ENCODE measurements at places on chromosomes 5 and 9.

- DNase-seq: no peak
These were observed 266.8 kb downstream of the ARHGEF28 start for GRCh38 chr5:73892806-73893205.

DNA sequence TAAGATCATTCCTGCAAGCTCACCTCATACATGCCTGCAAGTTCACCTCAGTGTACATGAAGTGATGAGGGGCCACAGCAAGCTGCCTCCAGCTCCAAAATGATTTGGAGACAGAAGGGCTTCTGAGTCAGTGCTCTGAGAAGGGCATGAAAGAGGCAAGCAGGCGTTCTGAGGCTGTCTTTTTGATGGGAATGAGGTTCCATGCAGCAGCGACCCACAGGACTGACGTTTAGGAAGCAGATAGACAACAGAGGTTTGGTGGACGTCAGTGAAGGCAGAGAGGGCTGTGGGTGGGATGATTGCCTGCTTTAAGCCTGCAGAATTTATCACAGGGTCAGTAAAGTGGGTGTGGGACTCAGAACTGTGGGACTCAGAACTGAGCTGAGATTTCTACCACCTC, 8.9 kb upstream of the SMIM32 start:
- no peak for DNase-seq

DNA sequence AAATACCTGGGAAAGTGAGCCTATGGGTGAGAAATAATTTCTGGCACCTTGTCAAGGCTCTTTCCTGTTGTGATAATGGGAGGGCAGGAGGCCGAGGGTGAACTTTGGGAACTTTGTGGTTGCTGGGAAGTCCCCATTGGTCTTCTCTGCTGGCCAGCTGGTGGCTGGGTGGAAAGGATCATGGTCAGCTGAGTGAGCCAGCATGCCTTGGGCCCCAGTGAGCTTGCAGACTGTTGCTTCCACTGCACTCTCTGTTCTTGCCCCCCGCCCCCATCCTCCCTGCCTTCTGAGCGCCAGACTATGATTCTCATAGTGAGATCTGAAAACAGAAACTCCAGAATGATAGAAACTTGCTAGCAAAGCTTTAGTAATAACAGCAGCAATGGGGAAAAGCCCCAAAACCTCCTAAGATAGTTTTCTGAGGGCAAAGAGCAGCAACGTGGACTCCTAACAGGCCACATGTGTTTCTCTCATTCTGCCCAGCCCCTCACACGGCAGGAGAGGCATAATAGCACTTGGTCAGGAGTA, 139.2 kb upstream of the SMARCA2 start:
- DNase-seq: peak; percentile 39

- no peak for DNase-seq
These were observed 285.7 kb upstream of the TUT7 start for GRCh38 chr9:86639899-86640379.

DNA sequence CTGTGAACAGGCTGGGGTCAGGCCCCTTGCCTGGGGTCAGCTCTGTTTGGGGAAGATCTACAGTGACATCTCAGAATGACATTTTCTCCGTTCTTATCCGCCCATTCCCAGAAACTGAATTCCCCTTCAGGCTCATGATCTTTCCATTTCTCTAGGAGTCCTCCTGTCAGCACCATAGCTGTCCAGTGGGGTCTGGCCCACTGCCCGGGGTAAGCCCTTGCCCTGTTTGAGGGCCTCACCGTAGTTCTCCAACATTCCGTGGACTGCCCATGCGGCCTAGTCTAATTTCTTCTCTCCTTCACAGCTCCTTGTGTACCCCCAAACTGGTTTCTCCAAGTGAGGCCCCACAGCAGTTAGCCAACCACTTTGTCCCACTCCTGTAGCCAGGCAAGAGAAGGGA, 68.4 kb downstream of the ENTREP1 start:
- DNase-seq: no peak

- DNase-seq: no peak
These were observed 1066.3 kb upstream of the NUDT12 start for GRCh38 chr5:104628911-104629310.

DNA sequence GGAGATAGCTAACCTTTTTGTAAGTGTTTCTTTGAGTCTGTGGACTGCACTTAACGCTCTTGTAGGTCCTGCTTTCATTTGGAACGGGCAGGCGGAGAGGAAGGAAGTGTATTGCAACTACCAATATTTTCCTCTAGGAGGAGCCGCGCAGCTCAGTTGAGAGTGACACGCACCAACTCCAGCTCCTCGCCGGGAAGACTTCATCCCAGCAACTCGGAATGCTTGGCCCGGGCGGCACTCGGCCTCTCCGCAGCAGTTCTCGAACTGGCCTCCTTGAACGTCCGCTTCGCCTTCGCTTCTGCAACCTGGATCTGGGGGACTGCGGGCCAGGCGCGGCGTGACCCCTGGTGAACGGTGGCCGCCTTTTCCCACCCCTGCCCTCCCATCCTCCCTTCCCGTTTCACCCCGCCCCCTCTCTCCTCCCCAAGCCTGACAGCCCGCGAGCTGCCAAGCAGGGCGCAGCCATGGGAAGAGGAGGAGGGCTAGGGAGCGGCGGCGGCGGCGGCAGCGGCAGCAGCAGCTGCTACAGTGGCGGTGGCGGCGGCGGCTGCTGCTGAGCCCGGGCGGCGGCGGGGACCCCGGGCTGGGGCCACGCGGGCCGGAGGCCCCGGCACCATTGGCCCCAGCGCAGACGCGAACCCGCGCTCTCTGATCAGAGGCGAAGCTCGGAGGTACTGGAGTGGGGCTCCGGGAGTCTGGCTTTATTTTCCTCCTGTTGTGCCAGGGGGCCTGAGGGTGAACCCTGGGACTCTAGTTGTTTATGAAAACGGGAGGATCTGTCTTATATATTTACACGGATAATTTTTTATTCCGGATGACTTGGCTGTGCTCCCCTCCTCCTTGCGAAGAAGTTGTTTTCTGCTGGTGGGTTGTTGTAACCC, at the start of gene GHR:
Gene GHR (plus strand): TSS at position 155 of the 881 bp plus-strand sequence. CDS start 142,436 bp downstream, outside the sequence.
- DNase-seq: no peak

DNA sequence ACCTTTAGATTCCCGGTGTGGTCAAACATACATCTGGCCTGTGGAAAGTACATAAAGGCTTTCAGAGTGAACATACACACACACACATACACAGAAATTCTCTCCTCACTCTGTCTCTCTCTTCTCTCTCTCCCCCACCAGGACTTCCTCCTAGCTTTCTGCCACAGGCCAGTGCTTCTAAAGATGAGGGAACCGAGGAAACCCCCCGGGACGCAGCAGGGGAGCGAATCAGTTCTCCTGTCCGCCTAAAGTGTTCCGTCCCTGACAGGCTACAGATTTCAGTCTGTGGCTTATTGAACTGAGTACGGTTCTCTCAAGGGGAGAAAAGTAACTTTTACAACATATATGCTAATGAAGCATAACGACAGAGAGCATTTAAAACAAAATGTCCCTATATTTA, 75.8 kb downstream of the MED27 start:
- no peak for DNase-seq

DNA sequence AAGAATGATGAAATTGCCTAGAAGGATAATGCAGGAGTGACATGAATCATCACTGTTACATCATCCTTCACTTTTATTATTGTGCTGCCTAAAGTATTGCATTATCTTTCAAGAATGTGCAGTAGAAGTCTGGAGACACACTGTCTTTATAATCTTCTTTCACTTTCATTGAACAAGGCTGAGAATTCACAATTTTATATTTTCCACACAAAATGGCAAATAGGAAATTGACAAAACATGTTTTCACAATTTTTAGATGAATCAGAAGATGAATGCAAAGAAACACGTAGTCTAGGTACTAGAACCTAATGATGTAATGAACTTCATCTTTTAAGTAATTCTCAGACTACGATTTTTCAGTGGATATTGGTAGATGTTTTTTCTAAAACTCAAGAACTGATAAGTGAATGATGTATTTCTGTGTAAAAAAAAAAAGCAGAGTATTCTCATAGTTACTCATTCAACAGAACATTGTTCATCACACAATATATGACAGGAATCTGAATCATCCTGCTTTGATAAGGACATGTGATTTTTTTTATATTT, 131.5 kb upstream of the GRHPR start:
- no peak for DNase-seq

DNA sequence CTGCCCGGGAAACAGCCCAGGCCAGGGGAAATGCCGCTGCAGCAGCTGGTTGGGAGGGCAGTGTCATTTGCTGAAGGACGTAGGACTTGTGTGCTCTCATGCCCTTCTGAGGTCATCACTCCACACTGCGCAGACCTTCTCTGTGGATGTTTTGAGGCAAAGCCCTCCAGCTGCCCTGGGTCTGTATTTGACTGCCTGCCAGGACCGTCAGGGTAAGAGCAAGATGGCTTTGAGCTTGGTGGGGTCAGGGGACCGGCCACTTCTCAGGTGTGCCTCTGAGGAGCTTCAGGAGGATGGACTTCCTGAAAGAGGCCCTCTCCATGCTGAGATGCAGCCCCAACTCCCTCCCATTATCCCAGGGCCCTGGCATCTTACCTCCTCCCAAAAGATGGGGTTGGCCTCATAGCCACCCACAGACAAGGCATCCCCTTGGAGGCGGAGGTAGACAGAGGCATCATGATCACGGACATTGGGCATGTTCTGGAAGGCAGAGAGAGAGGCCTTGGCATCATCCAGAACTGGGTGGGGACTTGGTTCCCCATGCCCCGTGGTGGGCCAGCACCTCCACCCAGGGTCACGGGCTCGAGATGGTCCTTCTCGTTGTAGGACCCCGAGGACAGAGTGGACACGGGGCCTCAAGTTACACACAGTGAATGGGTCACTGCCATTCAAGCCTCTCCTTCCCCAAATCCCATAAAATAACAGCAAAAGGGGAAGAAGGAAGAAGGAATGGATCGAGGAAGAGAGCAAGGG, 19.4 kb downstream of the SARDH start:
- no peak for DNase-seq

- DNase-seq: no peak
These were observed 343.8 kb upstream of the IRX1 start for GRCh38 chr5:3251784-3252183.

DNA sequence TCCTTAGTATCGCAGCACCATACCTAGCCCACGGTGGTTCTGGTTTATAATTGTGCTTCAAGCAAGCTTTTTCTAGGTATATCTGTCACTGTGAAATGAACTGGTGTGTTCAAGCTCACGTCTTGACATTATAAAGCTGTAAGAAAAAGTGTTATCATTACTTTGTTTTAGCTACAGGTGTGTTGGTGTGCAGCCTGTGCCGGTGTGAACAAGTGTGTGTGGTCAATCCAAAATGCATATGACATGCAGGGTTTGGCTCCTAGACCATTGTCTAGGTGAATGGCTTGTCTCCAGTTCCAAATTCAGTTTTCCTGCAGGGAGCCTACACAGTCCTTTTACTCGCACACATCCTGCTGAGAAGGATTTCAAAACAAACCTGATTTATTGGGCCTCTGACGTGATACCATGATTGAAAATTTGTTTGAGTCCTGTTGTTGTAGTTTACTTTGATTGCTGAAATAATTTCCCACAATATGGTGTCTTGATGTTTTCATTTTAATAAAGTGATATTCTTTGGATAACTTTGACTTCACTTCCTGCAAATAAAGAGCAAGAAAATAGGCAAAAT, 3.7 kb downstream of the LSM11 start:
- no peak for DNase-seq

- DNase-seq: no peak
These were observed 1.1 kb upstream of the IRF1 start for GRCh38 chr5:132491368-132492364.

DNA sequence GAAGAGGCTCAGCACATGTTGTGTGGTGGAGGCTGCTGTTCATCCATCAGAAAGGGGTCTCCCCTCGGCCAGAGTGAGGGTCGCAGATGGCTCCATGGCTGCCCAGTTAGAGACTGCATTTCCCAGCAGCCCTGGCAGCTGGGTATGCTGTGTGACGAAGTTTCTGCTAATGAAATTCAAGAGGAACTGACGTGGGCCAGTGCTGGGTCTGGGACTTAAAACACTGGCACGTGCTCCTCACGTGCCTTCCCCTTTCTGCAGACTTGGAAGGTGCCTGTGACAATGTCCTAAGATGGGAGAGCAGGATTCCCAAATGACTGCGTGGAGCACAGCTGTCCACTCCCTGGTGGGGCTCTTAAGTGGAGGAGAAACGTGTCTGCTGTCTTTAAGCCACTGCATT, 114.5 kb upstream of the RAPGEF1 start:
- no peak for DNase-seq

- no peak for DNase-seq
These were observed 4.7 kb upstream of the TBC1D9B start for GRCh38 chr5:179912386-179912785.

DNA sequence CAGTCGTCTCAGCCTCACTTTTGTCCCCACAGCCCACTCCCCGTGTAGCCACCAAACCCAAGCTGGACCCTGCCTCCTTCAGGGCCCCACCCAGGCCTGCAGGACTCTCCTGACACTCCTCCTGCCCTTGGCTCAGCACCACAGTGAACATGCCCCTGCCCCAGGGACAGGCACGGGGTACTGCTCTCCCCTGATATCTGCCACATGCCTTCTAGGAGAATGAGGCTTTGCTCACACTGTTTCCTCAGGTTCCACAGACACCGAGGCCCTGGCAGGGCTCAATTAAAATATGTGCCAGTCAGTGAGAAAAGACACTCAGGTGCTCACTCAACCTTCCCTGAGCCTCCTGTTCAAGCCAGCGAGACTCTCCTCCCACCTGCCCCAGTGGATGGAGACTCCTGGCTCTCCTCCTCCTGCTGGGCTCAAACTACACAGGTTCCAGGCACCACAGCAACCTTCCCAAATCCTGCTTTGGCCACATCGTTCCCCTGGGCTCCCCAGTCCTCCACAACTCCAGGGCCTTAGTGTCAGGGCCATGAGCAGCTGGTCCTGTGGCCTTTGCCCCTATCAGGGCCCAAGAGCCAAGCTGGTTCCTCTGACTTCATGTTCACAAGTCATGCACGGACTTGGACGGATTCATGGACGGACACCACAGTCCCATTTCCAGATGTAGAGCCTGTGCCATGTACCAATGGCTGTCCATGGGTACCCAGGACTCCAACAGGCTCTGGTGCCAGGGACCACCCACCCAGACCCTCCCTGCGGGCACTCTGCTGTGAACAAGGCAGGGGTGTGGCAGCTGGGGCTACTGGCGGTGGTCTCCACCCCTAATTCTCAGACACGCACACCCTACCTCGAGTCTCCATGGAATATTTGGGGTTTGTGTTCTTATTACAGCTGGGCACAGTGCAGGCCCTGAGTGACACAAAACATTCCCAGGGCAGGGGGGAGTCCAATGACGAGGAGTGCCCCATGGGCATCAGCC, 36.6 kb downstream of the BICD2 start:
- DNase-seq: no peak

DNA sequence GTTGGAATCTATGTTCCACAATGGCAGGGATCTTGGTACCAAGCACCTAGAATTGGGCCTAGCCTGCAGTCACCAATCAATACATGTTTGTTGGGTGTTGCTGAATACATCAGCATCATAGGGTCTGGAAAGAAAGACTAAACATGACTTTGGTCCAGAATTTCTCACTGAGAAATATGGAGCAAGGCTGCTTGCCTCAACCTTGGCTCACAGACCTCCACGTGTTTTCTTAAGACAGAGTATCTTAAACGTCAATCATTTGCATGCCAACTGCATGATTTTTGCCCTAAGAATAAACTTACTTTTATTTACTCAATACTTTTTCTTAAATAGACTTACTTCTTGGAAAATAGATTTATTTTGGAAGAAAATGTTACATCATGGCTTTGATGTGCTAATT, 22.7 kb upstream of the TRAF1 start:
- no peak for DNase-seq
